ENCODE measurements at places on chromosomes 6 and 20.

DNA sequence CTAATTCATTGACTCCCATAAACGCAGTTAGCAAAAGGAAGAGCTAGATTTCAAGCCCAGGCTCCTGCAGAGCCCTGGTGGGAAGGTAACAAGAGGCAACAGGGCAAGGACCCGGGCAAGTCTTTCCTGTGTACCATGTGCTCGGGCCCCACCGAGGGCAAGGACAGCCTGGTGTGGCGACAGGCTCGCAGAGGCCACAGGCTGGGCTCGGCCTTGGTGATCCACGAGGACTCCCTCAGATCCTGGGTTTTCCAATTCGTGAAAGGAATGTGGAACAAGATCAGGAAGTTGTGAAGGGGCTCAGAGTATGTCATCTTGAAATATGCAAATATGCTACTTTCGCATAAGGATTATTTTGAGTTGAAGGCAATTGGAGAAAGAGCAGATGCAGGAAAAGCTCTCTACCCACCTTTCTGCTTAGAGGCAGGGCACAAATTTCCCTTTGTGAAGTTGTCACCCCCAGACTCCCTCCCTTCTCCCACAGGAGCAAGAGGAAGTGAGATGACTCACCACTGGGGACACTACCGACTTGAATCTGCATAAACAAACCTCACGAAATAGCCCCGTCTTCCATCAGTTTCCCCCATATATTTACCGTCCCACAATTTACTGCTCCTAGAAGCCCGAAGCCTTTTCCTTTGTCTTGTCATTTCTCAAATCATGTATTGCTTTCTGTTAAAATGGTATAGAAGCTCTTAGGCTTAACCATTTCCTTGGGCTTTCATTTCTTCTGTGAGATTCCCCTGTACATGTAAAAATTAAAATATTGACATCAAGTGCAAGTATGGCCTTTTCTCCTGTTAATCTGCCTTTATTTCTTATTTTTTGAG is 79.0 kb downstream of the PSMG4 start:
- no peak for DNase-seq

GRCh38 chr20:11521476-11522365 is 396.0 kb upstream of the BTBD3 start:
- no peak for DNase-seq

DNA sequence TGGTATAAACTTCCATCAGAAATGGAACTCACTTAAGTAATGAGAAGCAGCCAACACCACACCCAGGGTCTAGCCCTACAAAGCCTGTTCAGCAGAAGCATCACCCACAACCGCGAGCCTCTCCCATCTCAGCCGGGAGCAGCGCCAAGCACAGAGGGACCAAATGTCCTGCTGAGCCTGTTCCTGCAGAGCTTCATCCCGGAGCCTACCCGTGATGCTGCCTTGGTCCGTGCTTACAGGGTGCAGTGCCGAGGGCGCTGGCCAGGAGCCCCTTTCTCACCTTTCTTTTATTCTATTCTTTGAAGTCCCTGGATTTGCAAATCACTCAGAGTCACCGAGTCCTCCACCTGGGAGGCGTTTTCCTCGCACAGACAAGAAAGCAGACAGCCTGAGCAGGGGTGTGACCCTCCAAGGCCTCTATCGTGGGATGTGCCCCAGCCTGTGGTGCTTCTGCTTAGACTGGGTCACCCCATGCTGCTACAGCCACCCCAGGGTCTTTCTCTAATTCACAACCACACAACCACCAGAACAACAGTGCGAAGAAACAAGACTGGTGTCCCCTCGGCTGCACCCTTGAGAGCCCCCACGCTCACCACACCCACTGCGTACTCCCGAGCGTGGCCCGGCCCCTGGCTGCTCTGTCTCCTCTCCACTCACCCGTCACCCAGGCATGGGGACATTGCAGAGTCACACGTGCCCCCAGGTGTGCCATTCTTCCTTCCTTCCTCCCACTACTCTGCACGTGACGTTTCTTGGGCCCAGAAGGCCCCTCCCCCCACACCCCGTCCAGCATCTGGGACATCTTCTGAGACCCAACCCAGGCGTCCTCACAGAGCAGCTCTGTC is 92.2 kb upstream of the MPC1 start:
- no peak for DNase-seq

- no peak for DNase-seq
These were observed 29.7 kb downstream of the TAF8 start for GRCh38 chr6:42079941-42080464.

DNA sequence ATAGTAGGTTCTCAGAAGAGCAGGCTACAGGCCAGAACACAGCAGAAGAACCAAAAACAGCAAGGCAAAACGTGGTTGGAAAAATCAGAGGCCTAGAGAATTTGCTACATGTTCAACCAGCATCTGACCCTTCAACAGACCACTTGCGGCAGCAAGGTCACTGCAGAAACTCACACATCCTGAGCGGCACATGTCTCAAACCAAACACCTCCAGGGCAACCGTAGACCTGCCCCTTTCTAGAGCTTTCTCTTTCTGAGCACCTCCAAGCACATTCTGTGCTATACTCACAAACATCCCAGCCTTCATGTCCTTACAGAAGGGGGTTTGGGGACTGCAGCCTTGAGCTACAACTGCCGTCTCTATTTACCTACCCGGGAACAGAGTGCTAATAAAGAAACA is 52.6 kb downstream of the GFOD1 start:
- DNase-seq: no peak

DNA sequence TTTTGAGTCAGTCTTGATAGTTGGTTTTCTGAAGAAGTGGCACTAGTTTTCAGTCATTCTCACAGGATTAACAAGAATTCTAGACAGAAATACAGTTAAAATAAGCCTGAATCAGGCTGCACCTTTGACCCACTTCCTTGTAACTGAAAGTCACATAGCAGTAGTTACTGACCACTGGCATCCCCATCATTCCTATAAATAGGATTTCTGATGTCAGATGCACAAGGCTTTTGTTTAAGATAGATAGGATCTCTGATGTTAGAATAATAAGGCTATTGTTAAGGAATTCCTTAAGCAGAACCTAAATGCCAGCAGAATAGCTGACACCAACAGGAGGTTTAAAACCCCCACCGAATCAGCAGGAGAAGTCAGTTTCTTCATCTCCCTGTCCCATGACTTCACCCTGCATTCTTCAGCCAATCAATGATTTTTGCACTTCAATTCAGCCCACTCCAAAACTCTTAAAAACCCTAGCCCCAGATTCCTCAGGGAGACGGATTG is 30.6 kb upstream of the ZBTB24 start:
- no peak for DNase-seq

GRCh38 chr6:116139917-116140316 is 14.0 kb upstream of the COL10A1 start:
- no peak for DNase-seq

Data from GM12878 (cell line).